ENCODE measurements at places on chromosomes 7 and 10.

- DNase-seq = no peak
Measured at GRCh38 chr10:74593470-74593869, 232.9 kb upstream of the KAT6B start.

DNA sequence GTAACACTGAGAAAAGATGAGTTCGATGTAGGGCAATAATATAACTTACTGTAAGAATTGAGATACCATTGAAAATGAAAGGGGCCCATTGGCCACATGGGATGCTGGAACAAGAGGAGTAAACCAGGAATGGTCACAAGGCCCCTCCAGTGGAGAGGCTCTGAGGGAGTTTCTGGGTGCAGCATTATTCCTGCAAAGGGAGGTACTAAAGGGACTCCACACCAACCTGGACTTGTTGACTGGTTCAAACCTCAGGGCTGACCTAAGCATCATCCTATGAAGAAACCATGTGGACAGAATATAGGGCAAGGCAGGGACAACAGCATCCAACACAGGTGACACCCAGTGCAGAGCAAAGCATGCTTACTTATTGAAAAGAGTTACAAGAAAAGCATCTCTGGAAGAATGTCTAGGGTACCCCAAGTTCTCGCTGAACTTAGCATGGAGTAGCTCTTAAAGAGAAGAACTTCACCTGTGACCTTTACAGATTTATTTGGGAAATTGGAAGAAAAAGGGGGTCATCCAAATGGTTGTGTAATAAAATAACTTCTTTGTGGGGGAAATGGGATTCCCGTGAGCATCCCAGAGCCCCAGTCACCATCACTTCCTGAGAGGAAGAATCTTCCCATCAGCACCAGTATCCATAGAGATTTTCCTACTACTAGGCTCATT, 34.7 kb downstream of the PRSS2 start:
- no peak for DNase-seq

DNA sequence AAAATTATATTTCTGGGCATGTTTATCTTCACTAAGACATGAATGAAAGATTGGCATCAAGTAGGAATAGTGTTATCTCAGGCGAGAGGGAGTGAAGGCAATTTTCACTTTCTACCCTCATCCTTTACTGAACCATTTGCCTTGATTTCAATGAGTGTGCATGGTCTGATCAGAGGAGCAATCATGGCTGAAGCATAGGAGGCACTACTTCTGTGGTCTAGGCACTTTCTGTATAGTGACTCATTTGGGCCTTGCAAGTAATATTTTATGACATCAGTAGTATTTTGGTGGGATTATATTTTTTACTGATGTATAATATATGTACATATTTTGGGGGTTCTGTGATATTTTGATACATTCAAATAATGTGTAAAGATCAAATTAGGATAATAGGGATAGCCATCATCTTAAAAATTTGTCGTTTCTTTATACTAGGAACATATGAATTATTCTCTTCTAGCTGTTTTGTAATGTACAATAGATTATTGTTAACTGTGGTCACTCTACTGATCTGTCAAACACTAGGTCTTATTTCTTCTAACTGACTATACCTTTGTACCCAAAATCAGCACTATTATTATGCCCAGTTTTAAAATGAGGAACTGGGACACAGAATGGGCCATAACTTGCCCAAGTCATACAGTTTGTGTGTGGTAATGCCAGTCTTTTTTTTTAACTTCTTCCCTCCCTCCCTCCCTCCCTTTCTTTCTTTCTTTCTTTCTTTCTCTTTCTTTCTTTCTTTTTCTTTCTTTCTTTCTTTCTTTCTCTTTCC, 101.9 kb downstream of the RAB11FIP2 start:
- no peak for DNase-seq

- DNase-seq = no peak
Measured at GRCh38 chr10:26780793-26781601, 79.8 kb downstream of the ABI1 start.

- DNase-seq = no peak
Measured at GRCh38 chr7:45575501-45576248, 1.5 kb downstream of the ADCY1 start.

GRCh38 chr7:99021941-99022560, 121.9 kb downstream of the SMURF1 start:
- DNase-seq = no peak
